ENCODE measurements at places on chromosomes 2 and 18.

GRCh38 chr2:142834021-142834420 is 43.4 kb upstream of the KYNU start:
- no peak for DNase-seq

DNA sequence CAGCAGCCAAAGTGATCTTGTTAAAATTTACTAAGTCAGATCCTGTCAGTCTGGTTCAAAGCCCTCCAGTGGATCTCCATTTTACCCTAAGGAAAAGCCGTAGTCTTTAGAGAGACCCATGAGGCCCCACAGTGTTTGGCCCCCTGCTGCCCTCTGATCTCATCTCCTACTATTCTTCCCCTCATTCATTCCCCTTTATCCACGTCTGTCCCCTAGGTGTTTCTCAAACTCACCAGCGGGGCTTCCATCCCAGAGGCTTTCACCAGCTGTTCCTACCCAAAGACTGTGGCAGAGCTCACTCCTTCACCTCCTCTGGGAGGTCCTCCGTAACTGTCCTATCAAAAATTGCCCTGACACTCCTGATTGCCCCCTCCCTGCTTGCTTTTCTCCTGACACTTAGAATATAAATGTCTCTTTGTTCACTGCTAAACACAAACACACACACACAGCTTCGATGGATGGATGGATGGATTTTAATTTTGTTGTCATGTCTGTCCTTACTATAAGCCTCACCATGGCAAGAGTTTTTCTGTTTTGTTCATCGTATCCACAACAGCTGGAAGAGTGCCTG is 26.1 kb downstream of the LIMS1 start:
- DNase-seq: peak; percentile 26

GRCh38 chr2:128466376-128466775 is 147.7 kb upstream of the HS6ST1 start:
- DNase-seq: peak; percentile 26

DNA sequence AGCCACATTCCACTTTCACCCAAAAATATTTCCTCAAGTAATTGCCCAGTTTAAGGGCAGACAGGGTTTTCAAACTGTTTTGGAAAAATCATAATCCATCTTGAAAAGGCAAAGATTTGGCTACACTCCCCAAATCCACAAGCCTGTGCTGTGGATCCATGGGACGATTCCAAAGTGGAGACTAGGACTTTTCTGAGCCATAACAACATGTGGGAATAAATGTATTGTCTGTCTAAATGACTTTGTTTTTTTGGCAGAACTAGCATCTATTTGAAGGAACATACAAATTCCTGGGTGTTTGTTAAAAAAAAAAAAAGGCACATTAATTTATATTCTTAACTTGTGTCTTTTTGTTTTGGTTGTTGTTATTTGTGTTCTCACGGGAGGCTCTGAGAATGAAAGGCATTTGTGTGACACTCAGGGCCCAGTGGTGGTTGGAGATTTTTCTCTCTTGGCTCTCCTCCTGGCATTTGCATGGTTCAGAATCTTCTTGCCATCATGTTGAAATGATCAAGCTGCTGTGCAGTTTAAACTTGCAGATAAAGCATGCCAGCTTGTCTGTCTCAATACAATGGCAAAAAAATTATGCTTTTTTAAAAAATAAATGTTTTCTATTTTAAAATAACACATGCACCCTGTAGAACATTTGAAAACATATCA is 277.4 kb downstream of the EN1 start:
- no peak for DNase-seq

- DNase-seq: no peak
These were observed 31.0 kb downstream of the CENPA start for GRCh38 chr2:26816893-26817292.
